ENCODE measurements at places on chromosomes 1 and 21.

- DNase-seq: no peak
These were observed 84.1 kb upstream of the C21orf91 start for GRCh38 chr21:17903029-17903806.

- DNase-seq: no peak
These were observed 59.6 kb upstream of the ITPKB start for GRCh38 chr1:226798427-226799411.

DNA sequence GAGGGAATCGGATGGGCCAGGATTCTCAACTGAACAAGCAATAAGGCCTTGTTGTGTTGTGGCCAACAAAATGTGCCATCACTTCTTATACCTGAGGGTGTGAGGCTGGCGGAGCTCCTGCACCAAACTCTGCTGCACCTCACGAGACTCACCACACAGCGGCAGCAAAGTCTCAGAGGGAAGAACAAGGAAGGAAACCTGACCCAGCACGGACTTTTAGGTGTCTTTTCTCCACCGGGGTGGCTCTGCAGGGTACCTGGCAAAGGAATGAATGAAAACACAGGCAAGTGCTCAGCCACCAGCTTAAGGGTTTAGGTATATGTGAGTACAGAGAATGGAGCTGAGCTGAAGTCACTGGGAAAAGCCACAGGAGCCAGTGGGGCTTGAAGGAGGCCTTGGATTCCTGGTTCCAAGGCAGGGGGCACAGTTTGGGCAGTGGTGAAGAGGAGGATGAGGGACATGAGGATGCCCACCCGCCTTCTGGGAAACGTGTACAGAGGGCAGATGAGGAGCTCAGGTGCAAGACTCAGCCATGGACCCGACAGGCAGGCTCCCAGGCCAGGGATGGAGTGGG lies 31.1 kb upstream of the HSD3B1 start:
- peak; percentile 18 for DNase-seq

DNA sequence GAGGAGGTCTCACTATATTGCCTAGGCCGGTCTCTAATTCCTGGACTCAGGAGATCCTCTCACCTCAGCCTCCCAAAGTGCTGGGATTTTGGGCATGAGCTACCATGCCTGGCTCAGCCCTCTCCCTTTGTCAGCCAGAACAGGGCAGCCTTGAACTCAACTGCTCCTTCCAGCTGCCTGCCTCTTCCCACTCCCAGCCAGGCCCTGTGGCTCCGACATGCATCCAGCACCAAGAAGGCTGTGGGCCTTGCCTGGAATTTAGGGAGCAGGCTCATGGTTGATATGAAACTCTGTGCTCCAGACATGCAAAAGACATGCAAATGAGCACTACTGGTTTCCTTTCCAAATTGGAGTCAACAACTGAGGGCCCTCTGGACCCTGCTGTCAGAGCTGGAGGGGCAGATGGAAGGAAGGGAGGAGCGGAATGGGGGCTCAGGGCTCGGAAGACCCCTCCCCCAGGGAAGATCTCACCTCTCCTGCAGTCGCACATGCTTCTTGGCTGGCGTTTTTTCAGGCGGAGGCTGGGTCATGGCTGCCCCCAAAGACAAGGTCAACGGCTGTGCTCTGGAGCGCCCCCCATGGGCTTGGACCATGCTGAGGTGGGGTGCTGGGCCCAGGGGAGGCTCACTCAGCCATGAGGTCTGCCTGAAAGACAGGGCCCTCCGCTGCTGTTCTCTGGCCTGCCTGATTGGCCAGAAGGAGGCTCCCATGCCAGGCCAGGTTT lies 1.4 kb downstream of the PTPN7 start:
- DNase-seq: no peak

DNA sequence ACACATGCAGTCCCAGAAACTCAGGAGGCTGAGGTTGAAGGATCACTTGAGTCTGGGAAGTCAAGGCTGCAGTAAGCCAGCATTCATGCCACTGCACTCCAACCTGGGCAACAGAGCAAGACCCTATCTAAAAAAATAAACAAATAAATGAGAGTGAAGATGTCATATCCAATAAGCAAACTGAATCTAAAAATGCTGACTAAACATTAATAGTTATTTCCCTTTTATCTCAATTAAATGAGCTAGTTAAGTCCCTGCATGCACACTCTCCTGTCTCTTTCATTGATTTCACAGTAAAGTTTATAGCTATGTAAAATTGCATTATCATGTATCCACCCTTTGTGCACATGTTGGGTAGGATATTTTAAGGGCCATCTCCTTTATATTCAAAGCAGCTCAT lies 81.1 kb upstream of the L1TD1 start:
- no peak for DNase-seq

DNA sequence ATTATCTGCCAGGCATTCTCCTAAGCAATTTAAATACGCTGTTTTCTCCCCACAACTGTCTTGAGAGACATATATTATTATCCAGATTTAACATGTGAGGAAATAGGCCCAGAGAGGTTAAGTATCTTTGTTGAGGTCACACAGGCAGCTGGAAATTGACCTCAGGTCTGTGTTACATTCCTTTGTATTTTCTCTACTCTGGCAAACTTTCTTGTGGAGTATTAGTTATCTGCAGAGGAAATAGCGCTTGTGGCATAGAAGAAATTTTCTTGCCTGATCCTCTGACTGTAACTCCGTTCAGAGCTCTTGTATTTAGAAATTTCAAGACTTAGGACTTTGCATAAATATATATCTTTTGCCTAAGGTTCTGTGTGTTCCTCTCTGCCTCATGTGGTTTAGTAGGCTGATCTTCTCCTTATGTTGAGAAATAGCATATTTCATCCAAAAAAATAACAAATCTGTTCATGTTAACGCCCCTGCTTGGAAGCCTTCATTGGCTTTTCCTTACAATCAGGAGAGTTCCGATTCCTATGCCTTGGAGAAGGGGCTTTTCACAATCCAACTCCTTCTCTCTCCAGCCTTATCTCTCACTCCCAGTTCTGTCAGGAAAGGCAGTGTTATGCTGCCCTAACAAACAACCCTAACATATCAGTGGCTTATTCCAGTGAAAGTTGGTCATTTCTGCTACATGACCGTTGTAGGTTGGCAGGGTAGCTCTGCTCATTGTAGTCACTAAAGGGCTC lies 2.5 kb upstream of the JUN start:
- DNase-seq: no peak

DNA sequence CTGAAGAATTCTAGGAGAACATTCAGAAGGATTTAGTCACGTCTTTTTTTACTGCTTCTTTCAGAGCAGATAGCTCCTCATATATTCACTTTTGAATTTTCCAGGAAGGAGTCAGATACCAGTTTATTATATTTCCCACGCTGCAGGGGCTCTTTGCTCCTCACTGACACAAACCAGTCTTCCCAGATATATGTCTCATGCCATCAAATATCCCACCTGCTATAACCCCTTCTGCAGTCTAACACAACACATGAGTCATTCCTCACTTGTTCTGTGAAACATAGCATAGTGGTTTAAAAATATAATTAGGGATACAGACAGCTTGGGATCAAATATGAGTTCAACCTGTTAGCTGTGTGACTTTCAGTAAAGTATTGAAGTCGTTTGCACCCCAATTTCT lies 251.7 kb upstream of the DPYD start:
- no peak for DNase-seq

- no peak for DNase-seq
These were observed 77.2 kb downstream of the FHAD1 start for GRCh38 chr1:15323989-15324868.

- DNase-seq: peak; percentile 19
These were observed 39.9 kb upstream of the SRSF10 start for GRCh38 chr1:24020025-24020424.

DNA sequence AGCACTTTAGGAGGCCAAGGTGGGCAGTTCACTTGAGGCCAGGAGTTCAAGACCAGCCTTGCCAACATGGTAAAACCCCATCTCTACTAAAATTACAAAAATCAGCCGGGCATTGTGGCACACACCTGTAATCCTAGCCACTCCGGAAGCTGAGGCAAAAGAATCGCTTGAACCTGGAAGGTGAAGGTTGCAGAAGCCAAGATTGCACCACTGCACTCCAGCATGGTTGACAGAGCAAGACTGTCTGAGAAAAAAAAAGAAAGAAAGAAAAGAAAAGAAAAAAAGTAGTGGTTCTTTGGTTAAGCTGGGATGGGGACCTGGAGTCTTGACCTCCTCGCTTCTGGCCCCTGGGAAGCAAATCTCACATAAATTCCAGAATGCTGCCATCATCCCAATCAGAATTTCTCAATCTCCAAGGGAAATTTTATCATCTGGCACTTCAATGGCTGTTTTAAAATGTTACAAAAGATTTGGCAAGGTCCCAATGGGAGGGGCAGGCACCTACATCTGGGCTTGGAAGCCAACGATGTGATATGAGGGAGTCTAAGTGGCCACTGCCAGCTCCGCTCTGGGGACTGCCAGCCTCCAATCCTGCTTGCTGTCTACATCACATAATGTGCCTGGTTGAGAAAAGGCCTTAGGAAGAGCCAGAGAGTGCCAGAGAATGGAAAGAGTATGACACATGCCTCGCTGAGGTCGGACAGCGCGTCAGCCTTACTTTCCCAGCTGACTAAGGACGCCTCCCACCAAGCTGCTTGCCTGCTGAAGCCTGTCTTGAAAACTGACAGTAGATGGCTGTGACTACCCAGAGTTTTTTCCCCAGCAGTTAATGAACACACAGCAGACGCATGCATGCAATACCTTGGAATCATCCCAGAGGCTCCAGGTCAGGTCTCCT lies 42.1 kb upstream of the SRP9 start:
- DNase-seq: peak; percentile 96

GRCh38 chr1:205286335-205286950 lies 35.1 kb downstream of the NUAK2 start:
- no peak for DNase-seq

- DNase-seq: peak; percentile 77
These were observed 104.5 kb upstream of the LMO4 start for GRCh38 chr1:87224201-87224600.

- DNase-seq: no peak
These were observed 948 bp downstream of the TXLNA start for GRCh38 chr1:32180186-32181060.

GRCh38 chr1:116556289-116557006 lies 14.4 kb downstream of the CD58 start:
- DNase-seq: peak; percentile 74

GRCh38 chr1:242523719-242524570 lies 552 bp downstream of the PLD5 start:
- DNase-seq: peak; percentile 67

DNA sequence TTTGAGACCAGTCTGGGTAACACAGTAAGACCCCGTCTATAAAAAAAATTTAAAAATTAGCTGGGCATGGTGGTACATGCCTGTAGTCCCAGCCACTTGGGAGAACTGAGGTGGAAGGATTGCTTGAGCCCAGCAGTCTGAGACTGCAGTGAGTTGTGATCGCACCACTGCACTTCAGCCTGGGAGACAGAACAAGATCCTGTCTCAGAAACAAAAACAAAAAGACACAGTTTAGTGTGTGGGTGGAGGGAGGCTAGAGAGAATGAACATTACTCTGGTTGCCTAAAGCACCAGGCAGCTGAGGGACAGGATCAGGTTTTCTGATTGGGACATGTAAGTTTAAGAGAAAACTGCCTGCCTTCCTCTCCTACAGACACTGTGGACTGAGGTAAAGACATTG lies 42.3 kb downstream of the VAMP4 start:
- DNase-seq: no peak
